ENCODE measurements at places on chromosomes 6 and 20.

- no peak for DNase-seq
Measured at GRCh38 chr6:71419217-71420094, 130.8 kb downstream of the OGFRL1 start.

GRCh38 chr6:129350278-129350677 lies 359.7 kb downstream of the ARHGAP18 start:
- DNase-seq: no peak

GRCh38 chr6:169949511-169950097 lies 198.2 kb downstream of the ERMARD start:
- DNase-seq: no peak

GRCh38 chr6:168320634-168321033 lies 1.1 kb upstream of the DACT2 start:
- DNase-seq: no peak

GRCh38 chr6:3844097-3844463 lies 5.1 kb upstream of the FAM50B start:
- no peak for DNase-seq

DNA sequence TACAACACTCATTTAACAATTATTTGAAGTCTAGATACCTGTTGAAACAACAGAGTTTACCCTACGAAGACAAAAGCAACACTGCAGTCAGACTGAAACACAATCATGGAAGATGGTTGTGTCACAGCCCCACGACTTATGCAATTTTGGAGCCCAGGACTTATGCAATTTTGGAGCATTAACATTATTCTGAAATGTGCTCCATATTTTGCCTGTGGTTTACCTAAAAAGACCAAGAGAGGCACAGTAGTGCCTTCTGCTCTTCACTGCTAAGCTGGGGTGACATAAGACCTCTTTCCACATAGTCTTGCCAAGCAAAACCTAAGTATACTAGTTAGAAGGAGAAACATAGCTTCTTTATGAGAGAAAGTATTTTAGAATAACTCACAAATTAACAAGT lies 216.5 kb downstream of the PTPRK start:
- DNase-seq: no peak

- no peak for DNase-seq
Measured at GRCh38 chr20:49637046-49637637, 69.2 kb upstream of the PTGIS start.

GRCh38 chr6:32340242-32340641 lies 31.5 kb downstream of the TSBP1 start:
- no peak for DNase-seq

DNA sequence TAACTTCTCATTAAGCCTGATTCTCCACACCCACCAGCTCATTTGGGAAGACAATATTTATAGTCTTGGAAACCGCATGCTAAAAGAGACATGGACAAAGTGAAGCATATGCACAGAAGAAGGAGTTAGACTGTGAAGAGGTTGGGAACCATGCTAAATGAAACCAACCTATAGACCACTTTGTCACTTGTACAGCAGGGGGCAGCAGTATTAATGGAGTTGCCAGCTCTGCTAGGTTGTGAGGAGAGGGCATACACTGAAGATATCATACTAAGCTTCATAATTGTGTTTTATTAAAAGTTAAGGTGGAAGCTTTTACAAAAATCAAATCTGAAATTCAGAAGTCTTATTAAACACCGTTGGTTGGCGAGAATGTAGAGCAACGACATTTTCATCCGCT lies 38.3 kb upstream of the HMGCLL1 start:
- DNase-seq: no peak

- DNase-seq: no peak
Measured at GRCh38 chr20:10631126-10631525, 42.7 kb downstream of the JAG1 start.

- DNase-seq: peak; percentile 22
Measured at GRCh38 chr6:39088331-39088730, 26.7 kb downstream of the SAYSD1 start.

DNA sequence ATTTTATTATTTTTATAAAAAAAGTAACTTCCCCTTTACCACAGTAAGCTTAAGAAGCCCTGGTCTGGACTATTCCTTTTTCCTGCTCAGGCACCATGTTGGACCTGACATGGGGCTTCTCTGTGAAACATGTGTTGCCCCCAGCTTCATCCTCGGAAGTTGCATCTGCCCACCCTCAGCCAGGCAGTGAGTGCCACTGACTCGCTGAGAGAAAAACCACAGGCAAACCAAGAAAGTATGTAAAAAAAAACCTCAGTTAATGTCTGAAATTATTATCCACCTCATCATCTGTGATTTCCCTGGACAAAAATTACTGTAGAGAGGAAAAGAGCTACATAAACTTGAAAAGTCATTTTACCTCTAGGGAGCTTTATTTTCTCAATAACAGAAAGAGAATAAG lies 109.9 kb upstream of the MCHR2 start:
- DNase-seq: no peak

DNA sequence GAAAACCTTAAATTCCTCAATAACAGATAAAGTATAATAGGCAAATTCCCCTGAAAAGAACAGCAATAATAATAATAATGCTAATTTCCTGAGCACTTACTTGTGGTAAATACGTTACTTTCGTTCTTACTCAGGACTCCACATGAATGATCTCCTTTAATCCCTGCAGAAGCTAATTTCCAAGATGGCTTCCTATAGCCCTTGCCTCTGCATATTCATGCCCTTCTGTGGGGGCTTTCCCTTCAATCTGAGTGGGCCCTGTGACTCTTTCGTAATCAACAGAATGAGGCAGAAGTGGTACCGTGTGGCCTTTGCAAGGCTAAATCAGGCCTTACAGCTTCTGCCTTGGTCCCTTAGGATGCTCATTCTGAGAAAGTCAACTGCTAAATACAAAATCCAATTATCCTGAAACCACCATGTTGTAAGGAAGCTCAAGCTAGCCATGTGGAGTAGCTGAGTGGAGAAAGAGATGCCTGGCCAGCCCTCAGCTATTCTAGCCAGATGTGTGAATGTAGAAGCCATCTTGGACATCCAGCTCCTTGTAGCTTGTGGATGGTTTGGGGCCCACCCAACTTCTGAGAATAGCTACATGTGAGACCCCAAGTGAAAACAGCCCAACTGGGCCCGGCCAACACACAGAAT lies 50.5 kb downstream of the MCUR1 start:
- DNase-seq: peak; percentile 55

DNA sequence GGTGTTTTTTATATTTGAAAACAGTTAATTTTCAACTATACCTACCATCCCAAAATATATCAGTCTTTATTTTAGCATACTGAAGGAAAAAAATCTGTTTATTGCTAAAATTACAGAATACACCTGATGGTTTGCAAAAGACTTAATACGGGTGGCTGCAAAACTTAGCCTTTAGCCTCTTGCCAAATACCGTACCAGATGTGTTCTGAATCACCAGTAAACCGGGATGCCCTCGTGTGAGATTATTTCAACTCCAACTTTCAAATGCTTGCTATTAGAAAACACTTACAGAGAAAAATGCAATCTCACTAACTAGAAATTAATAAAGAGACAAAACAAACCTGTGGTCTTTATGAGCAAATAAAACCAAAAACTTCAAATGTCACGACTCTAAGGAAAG lies 36.0 kb downstream of the REV3L start:
- no peak for DNase-seq

DNA sequence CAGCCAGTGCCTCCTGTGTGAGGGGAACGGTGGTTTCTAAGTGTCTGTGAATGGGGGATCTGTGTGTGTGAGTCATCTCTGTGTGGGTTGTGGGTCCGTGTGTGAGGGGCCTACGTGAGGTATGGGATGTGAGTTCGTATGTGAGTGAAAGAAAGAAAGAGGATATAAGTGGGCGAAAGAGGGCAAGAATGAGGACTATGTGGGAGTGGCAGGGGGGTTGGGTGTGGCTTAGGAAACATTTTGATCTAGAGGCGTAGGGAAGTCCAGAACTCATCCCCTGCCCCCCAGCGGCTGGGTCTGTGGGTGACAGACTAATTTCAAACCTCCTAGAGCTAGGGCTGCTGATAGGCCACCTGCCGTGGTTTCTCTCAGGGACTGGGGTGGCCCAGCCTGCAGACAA lies 35.5 kb downstream of the DHX35 start:
- DNase-seq: peak; percentile 69

DNA sequence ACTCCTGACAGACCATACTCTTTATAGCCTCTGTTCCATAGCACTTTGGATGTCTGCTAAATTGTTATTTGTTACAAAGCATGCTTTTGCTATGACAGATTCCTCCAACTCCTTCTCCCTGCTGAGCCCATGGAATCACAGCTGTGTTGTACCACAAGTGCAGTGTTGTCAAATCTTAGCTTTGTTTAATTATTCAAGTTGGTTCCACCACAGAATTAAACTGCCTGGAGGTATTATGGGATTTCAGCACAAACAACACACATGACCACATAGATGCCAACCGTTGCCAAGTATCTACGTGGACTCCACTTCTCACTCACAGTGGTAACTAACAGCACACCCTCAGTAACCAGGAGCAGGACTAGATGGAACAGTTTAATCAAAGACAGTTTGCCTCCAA lies 32.7 kb upstream of the MARCKS start:
- DNase-seq: no peak

DNA sequence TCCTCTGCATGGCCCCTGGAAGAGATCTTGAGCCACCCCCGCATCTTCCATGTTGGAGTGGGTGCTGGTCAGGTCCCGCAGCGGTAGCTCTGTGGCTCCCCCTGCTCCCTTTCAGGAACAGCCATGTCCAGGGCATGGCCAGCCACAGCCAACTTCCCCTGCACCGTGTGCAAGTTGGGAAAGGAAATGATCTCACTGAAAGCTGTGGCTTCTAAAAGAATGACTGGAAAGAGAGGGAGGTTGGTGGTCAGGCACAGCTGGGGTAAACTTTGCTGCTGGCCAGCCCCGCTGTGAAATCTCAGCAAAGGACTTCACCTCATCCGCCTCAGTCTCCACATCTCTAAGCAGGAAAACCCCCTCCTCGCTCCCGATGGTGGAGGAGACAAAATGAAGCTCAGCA lies 153.6 kb upstream of the CST7 start:
- DNase-seq: no peak

- DNase-seq: no peak
Measured at GRCh38 chr20:18223409-18223808, 64.9 kb upstream of the ZNF133 start.

- DNase-seq: no peak
Measured at GRCh38 chr6:69791065-69791471, 5.7 kb downstream of the LMBRD1 start.

GRCh38 chr6:136890986-136891385 lies 31.1 kb upstream of the SLC35D3 start:
- no peak for DNase-seq

DNA sequence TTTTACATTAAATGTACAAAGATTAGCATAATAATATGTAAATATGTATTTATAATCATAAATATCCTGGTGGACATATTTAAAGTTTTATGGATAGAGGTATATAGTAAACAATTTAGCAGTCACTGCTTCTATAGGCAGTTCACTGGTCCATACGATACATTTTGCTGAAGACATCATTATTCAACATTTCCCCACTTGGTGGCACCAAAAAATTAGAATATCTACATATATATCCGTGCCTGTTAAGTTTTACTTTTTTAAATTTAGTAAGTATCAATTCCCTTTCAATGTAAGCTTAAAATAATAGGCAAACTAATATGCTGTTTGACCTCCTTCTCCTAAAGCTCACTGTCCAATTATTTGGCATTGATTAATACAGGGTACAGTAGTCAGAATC lies 64.2 kb downstream of the LMBRD1 start:
- DNase-seq: no peak

GRCh38 chr6:167306401-167306998 lies 15.4 kb downstream of the UNC93A start:
- no peak for DNase-seq

DNA sequence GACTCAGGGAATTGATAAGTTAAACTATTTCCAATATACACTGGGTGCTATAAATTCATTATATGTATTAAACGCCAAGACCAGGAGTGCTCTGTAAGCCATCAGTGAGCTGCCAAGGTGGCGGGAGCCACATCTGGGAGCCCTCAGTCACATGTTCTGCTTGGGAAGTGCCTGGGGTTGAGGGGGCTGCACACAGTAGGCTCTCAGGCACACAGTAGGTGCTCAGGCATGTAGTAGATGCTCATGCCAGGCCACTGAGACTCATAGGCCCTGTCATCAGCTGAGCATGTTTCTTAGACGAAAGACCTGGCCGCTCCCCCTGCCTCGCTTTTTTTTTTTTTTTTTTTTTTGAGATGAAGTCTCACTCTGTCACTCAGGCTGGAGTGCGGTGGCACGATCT lies 83.3 kb upstream of the BHLHE23 start:
- no peak for DNase-seq

- DNase-seq: no peak
Measured at GRCh38 chr6:76876922-76877553, 586.3 kb downstream of the HTR1B start.

DNA sequence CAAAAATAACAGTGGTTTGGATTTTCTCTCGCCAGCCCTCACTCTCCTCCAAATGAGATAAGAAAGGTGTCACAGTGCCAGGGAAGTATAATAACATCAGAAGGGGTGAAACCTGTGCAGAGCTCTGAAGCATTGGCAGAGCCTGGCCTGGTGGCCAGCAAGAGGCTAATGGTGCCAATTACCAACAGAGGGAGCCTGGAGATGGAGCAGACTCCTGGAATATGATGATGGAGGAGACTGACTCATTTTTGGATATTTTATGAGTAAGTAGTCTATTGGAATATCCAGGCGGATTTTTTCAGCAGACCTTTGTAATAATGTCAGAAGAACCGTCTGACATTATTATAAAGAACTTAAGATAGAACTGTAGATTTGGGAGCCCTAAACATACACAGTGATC lies 442.6 kb upstream of the MARCKS start:
- DNase-seq: no peak

DNA sequence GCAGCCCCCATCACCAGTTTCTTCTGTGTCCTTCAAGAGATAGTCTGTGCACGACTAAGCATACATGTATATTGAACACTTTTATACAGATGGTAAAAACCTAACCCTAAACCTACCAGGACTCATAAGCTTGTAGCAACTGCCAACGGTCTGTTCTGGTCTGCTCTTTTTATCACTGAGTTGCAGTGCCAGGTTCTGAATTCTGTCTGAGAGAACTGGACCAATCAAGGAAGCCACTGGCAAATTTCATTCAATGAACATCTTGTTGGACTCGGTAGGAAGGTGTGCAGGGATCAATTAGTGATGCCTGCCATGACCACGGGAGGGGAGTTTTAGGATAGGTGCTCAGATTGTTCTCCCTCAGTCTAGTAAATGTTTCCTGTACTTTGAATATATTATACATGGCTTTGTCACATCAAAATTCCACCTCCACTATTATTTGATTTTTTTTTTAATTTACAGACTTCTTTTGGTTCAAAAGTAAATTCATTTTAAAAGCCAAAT lies 146.8 kb downstream of the EYA2 start:
- no peak for DNase-seq
